ENCODE measurements at places on chromosomes 16 and 17.

DNA sequence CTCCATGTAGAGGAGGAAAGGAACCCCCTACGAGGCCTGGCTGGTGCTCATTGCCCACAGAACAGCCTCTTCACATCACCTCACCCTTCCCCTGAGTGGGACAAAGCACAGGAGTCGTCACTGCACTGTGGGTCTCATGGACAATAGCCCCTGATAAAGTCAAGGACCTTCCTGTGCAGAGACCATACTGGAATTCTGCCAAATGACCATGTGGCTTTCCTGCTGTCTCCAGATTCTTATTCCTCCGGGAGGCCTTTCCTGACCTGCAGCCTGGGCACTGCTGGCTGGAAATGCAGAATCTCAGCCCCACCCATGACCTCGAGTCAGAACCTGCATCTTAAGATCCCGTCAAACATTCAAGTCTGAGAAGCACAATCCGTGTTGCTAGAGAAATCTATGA lies 60.5 kb upstream of the ERN1 start:
- no peak for DNase-seq

- no peak for DNase-seq
Measured at GRCh38 chr16:54602666-54603065, 316.1 kb upstream of the IRX3 start.

DNA sequence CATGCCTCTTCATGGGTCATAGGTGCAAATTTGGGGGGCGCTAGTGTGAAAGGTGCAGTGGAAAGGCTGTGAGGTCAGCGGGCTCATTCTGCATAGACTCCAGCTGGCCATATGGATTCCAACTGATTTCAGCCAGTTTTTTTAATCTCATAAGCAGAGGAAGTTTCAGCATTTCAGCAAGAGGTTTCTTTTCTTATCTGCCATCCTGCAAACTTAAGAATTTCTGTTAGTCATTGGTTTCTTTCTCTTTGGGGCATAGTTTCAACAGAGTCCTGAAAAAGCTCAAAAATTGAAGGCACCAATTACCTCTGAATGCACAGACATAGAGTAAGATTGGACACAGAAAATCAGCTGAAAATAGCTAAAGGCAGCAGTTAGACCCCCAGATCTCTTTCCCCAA lies 16.2 kb upstream of the ALOX15 start:
- DNase-seq = no peak

- DNase-seq = no peak
Measured at GRCh38 chr16:11587643-11588247, 1.0 kb upstream of the LITAF start.

GRCh38 chr16:28112908-28113307 lies 49.4 kb upstream of the GSG1L start:
- no peak for DNase-seq

DNA sequence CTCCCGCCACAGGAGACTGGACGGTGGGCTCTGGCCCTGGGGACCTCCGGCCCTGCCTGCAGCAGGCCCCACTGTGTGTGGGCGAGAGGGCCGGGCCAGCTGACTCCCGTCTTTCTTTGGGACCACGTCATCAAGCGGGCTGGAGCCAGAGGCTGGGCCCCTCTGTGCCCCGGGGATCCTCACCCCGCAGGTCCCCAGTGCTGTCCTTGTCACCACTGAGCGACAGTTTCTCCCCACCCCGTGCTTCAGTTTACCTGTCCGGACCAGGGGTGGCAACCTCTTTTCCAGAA lies 181.9 kb upstream of the ZNF469 start:
- no peak for DNase-seq

Data from activated CD8-positive, alpha-beta memory T cell treated with anti-CD3 and anti-CD28 coated beads, Interleukin-2, amount 50 U/mL, for 4 hours (primary cell).